ENCODE measurements at places on chromosomes 5 and 9.

GRCh38 chr9:111008158-111009075 is 29.9 kb downstream of the LPAR1 start:
- DNase-seq, result no peak

DNA sequence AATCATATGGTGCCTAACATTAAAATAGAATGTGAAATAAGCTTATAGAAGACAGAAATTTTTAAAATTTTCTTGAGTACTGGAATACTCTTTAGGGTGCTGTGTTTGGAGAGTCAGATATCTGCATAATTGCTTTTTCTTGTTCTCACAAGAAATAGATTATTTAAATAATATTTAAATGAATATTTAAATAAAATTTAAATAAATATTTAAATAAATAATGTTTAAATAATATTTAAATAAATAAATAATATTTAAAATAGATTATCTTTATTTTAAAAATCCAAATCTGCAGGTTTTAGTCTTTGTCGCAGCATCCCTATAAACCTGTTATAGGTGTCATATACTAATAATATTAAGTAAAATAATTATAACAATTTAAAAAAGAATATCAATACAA is 1589.4 kb downstream of the MAT2B start:
- no peak for DNase-seq

DNA sequence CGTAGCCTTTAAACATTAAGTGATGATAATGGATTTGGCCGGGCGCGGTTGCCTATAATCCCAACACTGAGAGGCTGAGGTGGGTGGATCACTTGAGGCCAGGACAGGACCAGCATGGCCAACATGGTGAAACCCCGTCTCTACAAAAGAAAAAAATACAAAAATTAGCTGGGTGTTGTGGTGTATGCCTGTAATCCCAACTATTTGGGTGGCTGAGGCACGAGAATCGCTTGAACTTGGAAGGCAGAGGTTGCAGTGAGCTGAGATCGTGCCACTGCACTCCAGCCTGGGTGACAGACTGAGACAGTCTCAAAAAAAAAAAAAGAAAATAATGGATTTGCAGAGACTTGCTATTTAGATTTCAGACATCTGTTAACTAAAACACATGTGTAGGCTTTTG is 9.2 kb upstream of the MATR3 start:
- no peak for DNase-seq

DNA sequence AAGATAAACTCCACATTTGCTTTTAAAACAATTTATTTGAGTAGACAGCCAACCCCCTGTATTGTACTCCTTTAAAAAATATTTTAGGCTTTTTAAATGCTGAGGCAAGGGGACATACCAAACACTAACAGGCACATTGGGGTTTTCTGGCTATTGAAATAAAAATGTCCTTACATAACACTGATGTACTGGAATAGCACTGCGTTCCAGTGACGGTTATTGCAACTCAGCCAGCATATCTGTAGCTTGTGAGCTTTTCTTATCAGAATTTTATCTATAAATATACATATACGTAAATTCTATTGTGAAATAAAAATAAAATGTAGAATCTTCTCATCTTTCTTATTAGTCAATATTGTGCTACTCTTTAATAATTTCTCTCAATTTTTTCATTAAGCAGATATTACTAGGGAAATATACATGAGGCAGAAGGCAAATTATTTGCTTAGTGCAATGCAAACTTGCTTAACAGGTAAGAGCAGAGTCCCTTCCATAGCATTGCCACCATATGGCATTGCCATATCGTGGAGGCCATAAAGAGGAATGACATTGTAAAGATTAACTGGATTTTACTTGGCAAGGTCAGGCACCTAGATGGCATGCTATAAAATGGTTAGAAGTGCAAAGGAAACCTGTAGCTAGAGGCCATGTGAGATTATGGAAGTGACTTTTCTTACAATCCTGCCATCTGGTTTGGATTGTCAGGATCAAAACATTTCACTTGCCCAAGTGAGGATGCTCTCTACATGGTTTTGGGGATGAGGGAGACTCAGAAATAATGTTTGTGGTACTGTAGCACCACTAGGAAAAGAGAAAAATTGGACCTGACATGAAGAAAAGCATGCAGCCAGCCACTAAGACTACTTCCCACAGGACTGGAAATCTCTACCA is 94.8 kb upstream of the CDKN2B start:
- no peak for DNase-seq

GRCh38 chr5:62460578-62460983 is 48.0 kb downstream of the IPO11 start:
- no peak for DNase-seq

GRCh38 chr5:66757219-66757833 is 161.1 kb downstream of the MAST4 start:
- no peak for DNase-seq

- peak; percentile 65 for DNase-seq
These were observed 35.7 kb downstream of the PCDHAC2 start for GRCh38 chr5:141001844-141002604.

GRCh38 chr5:15819617-15820016 is 319.6 kb downstream of the FBXL7 start:
- no peak for DNase-seq

- DNase-seq, result no peak
These were observed 3.6 kb downstream of the ERGIC1 start for GRCh38 chr5:172837640-172838039.

GRCh38 chr9:115882911-115883310 is 270.7 kb upstream of the PAPPA start:
- no peak for DNase-seq

DNA sequence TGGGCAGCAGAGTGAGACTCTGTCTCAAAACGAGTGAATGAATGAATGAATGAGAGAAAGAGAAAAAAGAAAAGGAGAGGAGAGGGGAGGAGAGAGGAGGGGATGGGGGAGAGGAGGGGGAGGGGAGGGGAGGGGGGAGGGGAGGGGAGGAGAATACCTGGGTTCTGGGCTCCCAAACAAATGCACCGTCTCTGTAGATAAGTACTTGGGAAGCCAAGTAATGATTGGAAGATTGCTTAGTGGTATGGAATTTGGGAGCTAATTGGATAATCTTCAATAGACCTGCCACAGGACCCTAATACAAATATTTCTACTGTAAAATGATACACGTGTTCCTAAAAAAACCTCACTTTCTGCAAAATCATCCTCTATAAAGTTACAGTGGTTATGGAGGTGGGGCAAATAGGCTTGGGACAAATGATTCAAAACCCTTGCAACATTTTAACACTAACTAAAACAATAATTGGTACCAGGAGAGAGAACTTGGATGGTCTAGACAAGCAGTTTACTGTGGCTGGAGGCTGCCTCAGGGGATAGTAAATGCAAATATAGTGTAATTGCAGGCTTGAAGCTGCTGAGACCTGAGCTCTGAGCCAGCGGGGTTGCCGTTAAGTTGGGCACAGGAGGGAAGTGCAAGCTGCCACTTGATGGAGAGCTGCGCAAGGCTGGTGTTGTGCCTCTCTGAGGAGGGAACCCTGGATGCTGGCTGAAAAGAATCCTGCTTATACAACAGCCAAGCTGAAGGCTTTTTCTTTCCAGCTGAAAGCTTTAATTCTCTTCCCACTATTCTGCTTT is 3.5 kb downstream of the HEMGN start:
- no peak for DNase-seq

DNA sequence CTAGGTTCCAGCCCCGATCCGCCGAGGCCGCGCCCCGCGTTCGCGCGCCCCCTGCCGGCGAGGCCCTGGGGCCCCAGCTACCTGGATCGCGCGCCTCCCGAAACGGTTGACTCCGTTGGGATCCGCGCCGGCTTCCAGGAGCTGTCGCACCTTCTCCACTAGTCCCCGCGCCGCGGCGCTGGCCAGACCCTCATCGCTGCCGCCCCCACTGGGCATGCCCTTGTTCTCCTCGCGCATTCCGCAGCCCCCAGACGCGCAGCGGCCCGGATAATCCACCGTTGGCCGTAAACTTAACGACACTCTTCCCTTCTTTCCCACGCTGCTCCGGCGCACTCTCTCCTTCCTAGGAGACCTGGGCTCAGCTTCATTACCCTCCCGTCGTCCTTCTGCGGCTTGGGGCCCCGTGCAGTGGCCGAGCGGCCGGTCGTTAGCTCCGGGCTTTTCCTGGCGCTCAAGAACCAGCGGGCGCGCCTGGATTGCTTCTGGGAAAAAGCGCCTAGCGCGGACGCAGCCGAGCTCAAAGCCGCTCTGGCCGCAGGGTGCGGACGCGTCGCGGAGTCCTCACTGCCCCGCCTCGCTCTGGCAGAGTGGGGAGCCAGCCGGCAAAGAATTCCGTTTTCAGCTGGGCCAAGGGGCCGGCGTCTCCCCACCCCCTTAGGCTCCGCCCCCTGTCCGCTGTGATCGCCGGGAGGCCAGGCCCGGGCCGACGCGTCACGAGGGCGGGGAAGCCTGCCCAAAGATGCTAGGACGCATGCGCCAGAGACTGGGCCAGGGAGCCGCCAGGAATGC is at the start of gene CDKN2B:
Gene CDKN2B, minus strand, starts transcription at position 589 of the 789 bp plus-strand sequence. Its CDS starts 352 bp downstream, at position 237.
- peak; percentile 12 for DNase-seq

- no peak for DNase-seq
These were observed 239.5 kb upstream of the MAP3K1 start for GRCh38 chr5:56575821-56576220.

DNA sequence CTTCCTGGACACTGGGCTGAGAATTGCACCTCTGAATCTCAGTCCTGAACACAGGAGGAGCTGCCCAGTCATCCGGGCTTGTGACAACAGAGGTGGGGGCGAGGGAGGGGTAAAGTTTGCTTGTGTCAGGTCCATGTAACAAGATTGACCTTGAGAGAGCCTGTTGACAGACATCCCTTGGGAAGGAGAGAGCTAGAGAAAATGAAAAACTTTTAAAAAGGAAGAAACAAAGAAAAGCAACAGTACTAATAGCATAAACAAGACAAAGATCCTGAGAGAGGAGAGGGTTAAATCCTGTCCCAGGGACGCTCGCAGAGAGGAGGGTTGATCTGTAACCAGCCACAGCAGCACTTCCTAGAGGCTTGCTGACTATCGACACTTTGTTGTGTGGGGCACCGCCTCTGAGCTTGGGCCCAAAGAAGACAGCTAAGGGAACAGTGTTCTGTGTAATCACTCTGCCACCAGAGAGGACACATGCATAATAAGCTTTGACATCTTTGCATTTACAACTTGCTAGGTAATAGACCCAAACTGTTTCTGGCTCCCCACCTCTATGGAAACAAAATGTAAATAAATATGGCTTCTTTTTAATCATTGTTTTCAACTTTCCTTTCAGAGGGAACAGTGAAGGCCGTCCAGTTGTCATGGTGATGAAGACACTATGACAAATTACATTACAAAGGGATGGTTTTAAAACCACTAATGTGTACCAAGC is 363.7 kb downstream of the CSNK1G3 start:
- peak; percentile 39 for DNase-seq

DNA sequence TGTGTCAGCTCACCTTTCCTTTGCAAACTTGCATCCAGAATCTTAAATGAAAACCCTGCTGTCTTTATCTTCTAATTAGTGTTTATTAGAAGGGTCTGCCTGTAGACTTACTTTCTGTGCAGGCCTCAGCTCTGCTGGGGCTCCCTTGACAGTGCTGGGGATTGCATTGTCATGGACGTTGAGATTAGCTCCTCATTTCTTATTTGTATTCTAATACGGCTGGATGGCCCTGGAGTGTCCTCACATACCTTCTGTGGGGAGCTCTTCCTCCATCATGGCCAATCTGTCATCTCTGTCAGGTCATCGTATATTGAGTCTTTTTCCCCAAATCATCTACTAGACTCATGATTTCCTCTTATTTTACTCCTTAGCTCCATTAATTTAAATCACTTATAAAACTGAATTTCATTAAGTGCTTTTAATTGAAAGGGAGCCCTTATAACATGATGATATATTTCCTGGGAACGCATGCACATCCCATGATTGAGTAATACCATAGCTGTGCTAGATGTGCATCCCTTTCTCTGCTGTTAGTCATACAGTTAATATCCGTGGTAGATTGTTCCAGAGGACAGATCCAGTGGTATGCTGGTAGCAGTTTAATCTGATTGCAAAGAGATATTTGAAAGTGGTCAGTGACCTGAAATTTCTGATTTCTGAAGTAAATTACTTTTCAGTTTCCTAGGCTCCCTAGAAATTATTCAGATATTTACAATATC is 61.6 kb downstream of the ICE1 start:
- no peak for DNase-seq

- DNase-seq, result no peak
These were observed 85.3 kb upstream of the COX7C start for GRCh38 chr5:86532429-86532828.

GRCh38 chr9:32551276-32552051 is 663 bp upstream of the SMIM27 start:
- DNase-seq, result peak; percentile 60

Data from C1 segment of cervical spinal cord (tissue), 14 donors.